Vagina (tissue), 2 donors: ENCODE measurements at places on chromosomes 2 and 18. TPM values are rescaled to one million over a fixed set of nuclear protein-coding genes. Genes with fewer than 3 reads are reported as not detected.

CXCR4 gene
- 39.5 TPM for total RNA-seq

DOK6 gene
- 1.2 TPM for total RNA-seq

XRCC5 gene
- total RNA-seq = 118 TPM

TMEM169 gene
- not detected for total RNA-seq

RIT2 gene
- not detected for total RNA-seq

POTEI gene
- not detected for total RNA-seq

FOXI3 gene
- not detected for total RNA-seq

SLC19A3 gene
- total RNA-seq = 7.4 TPM

CTAGE1 gene
- total RNA-seq = not detected

SLC23A3 gene
- total RNA-seq = 5.4 TPM

CD8A gene
- total RNA-seq = 6.9 TPM

ELOA2 gene
- not detected for total RNA-seq

GRCh38 chr2:37005118-37005868 lies 39.0 kb upstream of the STRN start:
- DNase-seq = no peak
- H3K27ac ChIP-seq = no peak overlapping the region
- H3K27me3 ChIP-seq = no peaks in the 10 kb centered on the region

- H3K36me3 ChIP-seq = no peaks in the 10 kb centered on the region
- H3K4me3 ChIP-seq = no peak overlapping the region
- no peak overlapping the region for H3K27ac ChIP-seq
- H3K4me1 ChIP-seq = no peaks in the 10 kb centered on the region
- no peak for DNase-seq
Measured at GRCh38 chr2:150885236-150885635, 376.4 kb downstream of the RBM43 start.

DNA sequence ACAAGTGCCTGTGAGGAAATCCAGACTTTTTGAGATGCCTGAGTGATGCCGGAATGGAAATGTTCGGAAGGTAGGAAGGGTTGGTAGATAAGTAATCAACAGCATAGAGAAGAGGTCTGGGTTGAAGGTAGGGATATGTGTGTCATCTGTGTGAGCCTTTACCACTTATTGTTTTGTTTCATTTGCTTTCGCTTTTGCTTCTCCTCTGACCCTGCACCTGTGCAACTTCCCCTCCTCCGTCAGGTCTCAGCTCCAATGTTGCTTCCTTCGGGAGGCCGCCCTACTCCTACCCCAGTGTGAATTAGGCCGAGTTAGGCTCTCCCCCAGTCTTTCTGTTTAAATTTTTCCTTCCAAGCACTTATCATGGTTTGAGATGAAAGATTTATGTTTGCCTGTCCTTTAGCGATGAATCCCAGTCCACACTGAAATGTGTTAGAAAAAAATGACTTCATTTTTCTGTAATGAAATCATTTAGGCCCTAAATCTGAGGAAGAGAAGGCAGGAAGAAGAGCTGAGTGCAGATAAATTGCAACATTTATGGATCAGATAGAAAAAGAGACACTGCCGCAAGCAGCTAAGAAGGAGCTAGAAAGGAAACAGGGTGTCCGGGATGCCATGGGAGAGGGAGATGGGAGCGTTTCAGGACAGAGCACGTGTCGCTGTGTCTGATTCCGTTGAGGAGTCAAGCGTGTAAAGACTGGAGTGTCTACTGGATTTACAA lies 139.6 kb upstream of the PELI1 start:
- peak overlapping the region; percentile 51 for H3K27ac ChIP-seq
- H3K36me3 ChIP-seq = no peaks in the 10 kb centered on the region
- H3K4me1 ChIP-seq = peaks cover 31% of the 10 kb centered on the region
- H3K27me3 ChIP-seq = no peaks in the 10 kb centered on the region

GRCh38 chr2:240170354-240170735 lies 29.9 kb upstream of the OTOS start:
- no peak overlapping the region for H3K4me3 ChIP-seq
- no peaks in the 10 kb centered on the region for H3K27me3 ChIP-seq
- DNase-seq = no peak
- H3K36me3 ChIP-seq = no peaks in the 10 kb centered on the region
- no peak overlapping the region for H3K27ac ChIP-seq

DNA sequence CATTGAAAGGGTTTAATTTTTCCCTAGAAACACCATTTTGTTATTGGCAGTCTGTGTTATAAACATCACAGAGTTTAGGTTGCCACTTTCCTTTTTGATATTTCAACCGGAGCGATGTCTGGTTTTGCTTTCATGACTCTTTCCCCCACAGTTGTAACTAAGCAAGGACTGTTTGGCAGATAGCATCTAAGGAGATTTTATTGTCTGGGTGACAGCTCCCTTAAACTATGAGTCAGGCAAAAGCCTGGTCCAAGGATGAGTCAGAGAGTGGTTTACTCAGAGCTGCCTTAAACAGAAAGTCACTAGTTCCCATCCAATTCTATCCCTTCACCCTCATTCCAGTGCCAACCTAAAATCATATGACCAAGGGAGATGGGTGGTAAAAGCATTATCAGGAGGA lies 341.6 kb upstream of the VWC2L start:
- H3K4me1 ChIP-seq = no peaks in the 10 kb centered on the region
- no peak for DNase-seq
- H3K4me3 ChIP-seq = no peak overlapping the region
- H3K27ac ChIP-seq = no peak overlapping the region
- H3K27me3 ChIP-seq = no peaks in the 10 kb centered on the region

DNA sequence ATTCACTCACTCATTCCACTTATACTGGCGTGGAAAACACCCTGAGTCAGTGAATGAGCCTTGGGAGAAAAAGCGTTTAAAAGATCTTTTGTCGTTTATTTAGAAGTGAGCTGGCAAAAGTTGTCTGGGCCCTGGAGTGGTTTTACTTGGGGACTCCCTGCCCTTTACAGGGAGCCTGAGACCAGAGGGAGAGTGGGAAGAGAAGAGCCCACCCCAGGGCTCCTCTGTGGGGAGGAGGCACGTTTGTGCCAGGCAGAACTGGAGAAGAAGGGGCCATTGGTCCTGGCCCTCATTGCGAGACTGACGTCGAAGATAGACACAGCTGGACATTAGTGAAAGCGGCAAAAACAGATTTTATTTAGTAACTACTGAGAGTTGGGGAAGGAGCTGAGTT lies 25.7 kb downstream of the DCDC2C start:
- H3K4me1 ChIP-seq = no peaks in the 10 kb centered on the region
- no peak for DNase-seq
- no peaks in the 10 kb centered on the region for H3K36me3 ChIP-seq

GRCh38 chr2:216130346-216130971 lies 21.3 kb downstream of the XRCC5 start:
- no peaks in the 10 kb centered on the region for H3K27me3 ChIP-seq
- no peak overlapping the region for H3K27ac ChIP-seq
- DNase-seq = no peak
- H3K4me1 ChIP-seq = no peaks in the 10 kb centered on the region
- H3K4me3 ChIP-seq = no peak overlapping the region
- H3K36me3 ChIP-seq = no peaks in the 10 kb centered on the region

DNA sequence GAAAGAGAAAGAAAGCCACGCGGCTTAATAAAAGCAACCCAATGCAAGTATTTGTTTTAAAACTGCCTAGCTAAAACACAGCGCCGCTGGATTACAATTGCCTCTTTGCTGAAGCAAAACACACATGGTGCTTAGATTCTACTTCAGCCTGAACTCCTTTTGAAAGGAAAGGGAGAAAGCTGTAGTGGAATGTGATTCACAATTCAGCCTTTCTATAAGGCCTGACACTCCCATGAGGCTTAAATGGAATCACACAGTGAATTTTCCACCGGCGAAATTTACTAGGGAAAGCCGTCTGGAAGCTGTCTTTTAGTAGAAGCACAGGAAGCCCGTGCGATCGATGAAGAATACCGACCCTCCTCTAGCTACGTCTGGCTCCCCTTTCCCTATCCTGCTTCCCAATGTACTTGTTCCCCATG lies 348.0 kb downstream of the DLGAP1 start:
- no peaks in the 10 kb centered on the region for H3K36me3 ChIP-seq
- H3K4me1 ChIP-seq = no peaks in the 10 kb centered on the region
- no peak overlapping the region for H3K4me3 ChIP-seq
- H3K27ac ChIP-seq = no peak overlapping the region
- no peak for DNase-seq
- no peaks in the 10 kb centered on the region for H3K27me3 ChIP-seq

GRCh38 chr2:160225722-160226121 lies 25.6 kb upstream of the ITGB6 start:
- H3K27me3 ChIP-seq = no peaks in the 10 kb centered on the region
- H3K27ac ChIP-seq = no peak overlapping the region

DNA sequence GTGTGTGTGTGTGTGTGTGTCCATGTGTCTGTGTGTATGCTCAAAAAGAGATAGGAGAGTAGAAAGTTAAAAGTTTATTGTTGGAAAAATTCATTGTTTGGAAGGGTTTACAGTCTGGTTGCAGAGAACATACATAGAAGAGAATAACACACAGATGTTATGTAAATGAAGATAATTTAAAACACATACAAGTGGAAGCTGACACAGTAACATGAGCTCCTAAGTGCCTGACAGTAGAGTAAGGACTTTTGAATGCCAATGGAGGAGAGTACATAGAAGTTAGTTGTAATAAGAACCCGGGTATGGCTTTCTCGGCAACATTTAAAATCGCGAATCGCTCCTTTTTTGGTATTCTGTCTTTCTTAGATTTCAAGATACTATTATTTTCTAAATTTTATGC lies 137.0 kb upstream of the FANCL start:
- no peaks in the 10 kb centered on the region for H3K27me3 ChIP-seq
- no peak overlapping the region for H3K4me3 ChIP-seq
- no peak for DNase-seq
- no peaks in the 10 kb centered on the region for H3K4me1 ChIP-seq
- no peaks in the 10 kb centered on the region for H3K36me3 ChIP-seq

GRCh38 chr2:120125195-120125594 lies 98.0 kb downstream of the TMEM185B start:
- DNase-seq = no peak
- H3K27ac ChIP-seq = no peak overlapping the region
- no peak overlapping the region for H3K4me3 ChIP-seq
- no peaks in the 10 kb centered on the region for H3K4me1 ChIP-seq
- H3K36me3 ChIP-seq = no peaks in the 10 kb centered on the region

GRCh38 chr2:27805180-27805579 lies 33.7 kb downstream of the MRPL33 start:
- H3K36me3 ChIP-seq = no peaks in the 10 kb centered on the region
- H3K4me1 ChIP-seq = no peaks in the 10 kb centered on the region
- no peaks in the 10 kb centered on the region for H3K27me3 ChIP-seq
- H3K4me3 ChIP-seq = no peak overlapping the region

GRCh38 chr2:240305369-240305962 lies 130.0 kb upstream of the GPC1 start:
- no peaks in the 10 kb centered on the region for H3K4me1 ChIP-seq
- no peaks in the 10 kb centered on the region for H3K36me3 ChIP-seq
- no peaks in the 10 kb centered on the region for H3K27me3 ChIP-seq
- H3K4me3 ChIP-seq = no peak overlapping the region
- DNase-seq = peak; percentile 55
- no peak overlapping the region for H3K27ac ChIP-seq

DNA sequence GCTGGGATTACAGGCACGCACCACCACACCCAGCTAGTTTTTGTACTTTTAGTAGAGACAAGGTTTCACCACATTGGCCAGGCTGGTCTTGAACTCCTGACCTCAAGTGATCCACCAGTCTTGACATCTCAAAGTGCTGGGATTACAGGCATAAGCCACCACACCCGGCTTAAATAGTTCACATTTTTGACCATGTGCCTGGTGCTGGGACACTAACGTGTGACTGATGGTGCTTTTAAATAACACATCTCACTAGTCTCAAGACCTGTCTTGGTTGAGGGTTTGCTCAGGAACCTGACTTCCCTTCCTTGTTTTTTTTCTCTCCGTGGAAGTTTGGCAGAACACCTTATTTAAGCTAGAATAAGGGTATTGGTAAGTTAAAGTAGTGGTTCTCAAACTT lies 8.5 kb downstream of the FMNL2 start:
- H3K4me3 ChIP-seq = no peak overlapping the region
- peaks cover 6% of the 10 kb centered on the region for H3K4me1 ChIP-seq
- no peaks in the 10 kb centered on the region for H3K36me3 ChIP-seq
- DNase-seq = no peak
- H3K27me3 ChIP-seq = no peaks in the 10 kb centered on the region
- no peak overlapping the region for H3K27ac ChIP-seq

DNA sequence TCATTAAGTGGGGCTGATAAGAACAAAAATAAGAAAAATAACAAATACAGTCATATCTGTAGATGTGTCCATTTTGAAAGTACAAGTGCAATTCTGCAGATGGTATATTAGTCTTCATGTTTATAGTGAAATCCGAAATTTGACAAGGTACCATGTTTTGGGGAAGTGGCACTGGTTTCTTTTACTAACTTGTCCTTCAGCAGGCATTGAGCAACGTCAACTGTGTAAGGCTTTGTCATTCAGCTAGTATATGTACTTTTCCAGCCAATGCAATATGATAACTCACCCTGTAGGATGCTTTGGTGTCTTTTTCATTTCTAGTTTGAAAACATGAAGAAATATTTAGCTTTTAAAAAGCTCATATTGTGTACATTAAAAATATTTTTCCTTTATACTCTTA lies 139.9 kb downstream of the MCFD2 start:
- H3K4me3 ChIP-seq = no peak overlapping the region
- H3K36me3 ChIP-seq = no peaks in the 10 kb centered on the region
- no peak for DNase-seq
- H3K27me3 ChIP-seq = no peaks in the 10 kb centered on the region
- H3K4me1 ChIP-seq = peaks cover 17% of the 10 kb centered on the region

DNA sequence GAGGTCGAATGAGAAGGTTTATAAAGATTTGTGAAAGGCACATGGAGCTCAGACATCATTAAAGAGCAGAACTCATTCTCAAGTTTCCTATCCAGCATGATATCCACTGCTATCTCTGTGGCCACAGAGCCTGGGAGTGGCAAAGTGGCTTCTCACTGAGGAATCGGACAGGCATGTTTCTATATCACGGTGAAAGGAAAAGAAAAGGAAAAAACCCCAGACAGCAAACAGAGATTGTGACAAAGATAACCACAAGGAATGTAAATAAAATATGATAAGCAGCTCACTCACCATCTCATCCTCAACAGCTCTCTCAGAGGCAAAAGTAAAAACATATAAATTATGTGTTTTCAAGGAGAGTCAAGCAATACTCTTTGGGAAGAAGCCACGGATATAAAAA lies 2.5 kb downstream of the PID1 start:
- peaks cover 19% of the 10 kb centered on the region for H3K4me1 ChIP-seq
- peak overlapping the region; percentile 21 for H3K27ac ChIP-seq
- DNase-seq = no peak
- no peaks in the 10 kb centered on the region for H3K27me3 ChIP-seq

- no peaks in the 10 kb centered on the region for H3K27me3 ChIP-seq
- no peak overlapping the region for H3K27ac ChIP-seq
- H3K4me1 ChIP-seq = no peaks in the 10 kb centered on the region
- no peaks in the 10 kb centered on the region for H3K36me3 ChIP-seq
Measured at GRCh38 chr2:67215214-67216055, 181.7 kb upstream of the ETAA1 start.

DNA sequence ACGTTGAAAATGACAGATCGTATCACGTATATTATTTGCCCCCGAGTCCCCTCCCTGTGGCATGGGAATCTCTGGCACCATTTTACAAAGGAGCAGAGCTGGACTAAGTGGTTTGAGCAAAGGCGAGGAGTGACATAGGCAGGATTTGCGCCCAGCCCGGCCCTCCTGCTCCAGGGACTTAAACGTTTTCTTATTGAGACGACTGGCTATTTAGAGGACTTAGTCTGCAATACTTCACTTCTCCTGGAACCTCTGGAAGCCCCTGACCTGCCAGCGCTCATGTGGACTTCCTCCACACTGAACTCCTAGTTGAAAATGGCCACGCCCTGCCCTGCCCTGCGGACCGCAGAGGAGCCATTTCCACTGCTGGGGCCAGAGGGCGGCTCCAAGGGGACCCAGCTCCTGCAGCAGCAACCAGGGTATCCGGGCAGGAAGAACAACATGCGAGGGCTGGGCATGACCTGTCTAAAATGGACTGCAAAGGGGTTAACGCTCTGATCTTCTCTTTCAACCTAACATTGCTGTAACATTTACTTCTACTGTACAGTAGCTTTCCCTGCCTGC lies 690.7 kb downstream of the LRP1B start:
- H3K4me1 ChIP-seq = no peaks in the 10 kb centered on the region
- no peak for DNase-seq
- no peaks in the 10 kb centered on the region for H3K36me3 ChIP-seq
